GM04504 (cell line): ENCODE measurements at places on chromosomes 5 and 9.
A peak's percentile ranks its signal among the peaks of the same experiment; 100 is the strongest.

DNA sequence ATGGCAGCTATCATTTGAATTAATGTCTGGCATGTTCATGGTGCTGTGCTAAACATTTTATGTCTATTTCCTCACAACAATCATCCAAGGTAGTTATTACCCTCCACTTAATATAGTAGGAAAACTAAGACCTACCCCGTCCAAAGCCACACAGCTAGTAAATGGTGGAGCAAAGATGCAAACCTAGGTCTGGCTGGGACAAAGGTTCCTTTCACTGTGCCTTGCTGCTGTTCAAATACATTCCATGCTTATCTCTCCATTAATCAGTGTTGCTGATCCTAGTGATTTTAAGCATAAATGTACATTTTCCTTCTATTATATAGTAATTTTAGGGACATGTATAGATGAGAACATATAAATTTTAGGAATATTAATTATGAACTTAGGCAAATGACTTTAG, 38.7 kb downstream of the CCDC125 start:
- DNase-seq = no peak

GRCh38 chr5:74098941-74099340, 472.9 kb downstream of the ARHGEF28 start:
- no peak for DNase-seq

DNA sequence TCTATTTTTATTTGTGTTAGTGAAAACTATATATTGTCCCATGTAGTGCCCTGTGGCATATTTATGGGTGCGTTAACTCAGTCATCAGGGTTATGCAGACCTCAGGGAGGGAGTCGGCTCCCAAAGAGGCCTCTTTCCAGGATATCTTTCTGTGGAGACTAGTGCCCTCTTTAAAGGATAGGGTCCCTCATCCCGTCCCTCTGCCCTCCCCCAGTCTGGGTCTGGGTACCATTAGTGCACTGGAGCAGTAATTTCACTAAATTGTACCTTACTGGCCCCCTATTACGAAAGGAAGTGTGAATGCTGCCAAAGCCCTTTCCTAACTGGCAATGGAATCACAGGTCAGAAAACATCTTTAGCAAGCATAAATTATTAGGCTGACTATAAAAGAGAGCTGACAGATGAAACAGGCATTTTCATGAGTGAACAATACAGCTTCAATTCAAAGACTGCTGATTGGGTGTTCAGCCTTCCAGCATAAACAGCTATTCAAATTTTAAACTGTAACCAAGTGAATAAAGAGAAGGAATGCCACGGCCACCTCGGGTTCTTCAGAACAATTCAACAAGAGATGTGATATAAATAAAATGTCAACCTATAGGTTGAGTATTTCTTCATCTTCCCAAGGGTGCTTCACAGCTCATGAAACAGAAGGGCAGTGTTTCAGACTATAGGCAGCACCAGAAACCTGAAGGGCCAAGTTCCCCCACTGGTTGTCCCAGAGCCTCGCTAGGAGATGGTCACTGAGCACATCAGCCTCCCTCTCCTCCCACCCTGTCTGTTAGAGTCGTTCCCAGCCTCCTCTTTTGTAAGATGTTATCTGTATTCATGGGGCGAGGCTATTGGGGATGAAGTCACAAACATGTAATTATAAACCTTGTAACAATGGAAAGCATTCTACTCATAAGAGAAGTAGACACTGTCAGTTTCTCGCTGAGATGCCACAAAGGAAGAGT, 318.7 kb downstream of the TMEM161B start:
- DNase-seq = no peak

DNA sequence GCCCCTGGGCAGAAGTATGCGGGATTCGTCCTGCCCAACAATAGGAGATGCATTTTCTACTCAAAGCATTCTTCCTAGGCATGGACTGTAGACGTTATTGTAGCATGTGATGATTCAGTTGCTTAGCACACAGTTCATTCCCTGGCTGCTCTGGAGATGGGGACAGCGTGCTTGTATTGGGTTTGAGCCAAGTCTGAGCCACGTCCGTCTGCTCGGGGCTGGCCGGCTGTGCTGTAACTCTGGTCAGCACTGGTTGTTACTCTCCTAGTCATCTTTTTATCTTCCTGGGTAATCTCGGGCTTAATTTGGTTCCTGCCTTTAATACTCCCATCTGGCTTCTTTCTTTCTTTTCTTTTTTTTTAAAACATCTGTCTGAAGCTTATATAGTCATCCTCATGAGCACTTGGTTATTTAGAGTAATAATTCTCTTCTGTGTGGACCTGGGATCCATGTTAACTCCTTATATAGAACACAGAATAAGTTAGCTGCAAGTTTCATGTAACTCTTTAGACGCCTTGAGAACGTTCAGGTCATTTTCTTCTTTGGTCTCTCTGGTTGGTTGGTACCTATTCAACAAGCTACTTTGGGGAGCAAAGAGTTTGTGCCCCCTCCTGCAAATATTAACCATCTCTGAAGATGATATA, 118.8 kb upstream of the RPS23 start:
- DNase-seq = peak; percentile 98

DNA sequence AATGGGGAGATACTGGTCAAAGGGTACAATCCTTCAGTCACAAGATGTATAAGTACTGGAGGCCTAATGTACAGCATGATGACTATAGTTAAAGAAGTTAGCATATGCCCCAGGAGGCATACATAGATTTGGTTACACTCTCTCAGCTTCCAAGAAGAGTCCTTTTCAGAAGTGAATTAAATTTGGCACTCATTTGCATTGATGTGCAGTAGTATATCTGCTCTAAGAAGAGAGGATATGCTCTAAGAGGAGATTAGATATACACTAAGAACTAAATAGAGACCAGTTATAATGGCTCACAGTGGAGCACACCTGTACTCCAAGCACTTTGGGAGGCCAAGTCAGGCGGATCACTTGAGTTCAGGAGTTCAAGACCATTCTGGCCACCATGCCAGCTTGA, 139.5 kb upstream of the MINAR2 start:
- DNase-seq = no peak

DNA sequence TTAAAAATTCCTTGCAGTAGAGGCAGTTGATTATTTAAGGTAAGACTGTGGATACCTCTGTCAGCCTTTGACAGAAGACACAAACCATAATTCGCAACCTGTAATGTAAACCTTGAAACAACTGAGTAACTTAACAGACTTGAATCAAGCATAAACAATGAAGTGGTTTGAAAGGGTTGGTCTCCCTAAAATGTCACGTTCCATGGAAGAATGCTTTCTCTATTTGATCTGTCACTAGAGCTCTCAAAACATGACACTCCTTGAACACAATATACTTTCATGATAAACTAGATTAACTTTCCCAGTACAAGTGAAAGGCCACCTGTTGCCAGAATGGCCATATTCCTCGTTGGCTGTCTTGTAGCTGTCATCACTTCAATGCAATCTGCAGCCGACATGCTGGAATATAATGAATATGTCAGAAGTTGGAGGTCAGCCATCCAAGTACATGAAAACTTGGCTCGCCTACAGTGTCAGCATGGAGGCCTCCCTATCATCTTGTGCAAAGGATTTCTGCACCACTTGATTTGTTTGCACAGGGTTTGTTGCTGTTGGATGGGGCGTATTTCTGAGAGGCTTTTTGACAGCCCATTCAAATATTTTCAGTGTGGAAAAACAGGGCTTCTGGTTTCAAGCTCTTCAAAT, 228.0 kb downstream of the TLE4 start:
- no peak for DNase-seq

- no peak for DNase-seq
Measured at GRCh38 chr9:89207026-89207425, 28.4 kb upstream of the SHC3 start.

DNA sequence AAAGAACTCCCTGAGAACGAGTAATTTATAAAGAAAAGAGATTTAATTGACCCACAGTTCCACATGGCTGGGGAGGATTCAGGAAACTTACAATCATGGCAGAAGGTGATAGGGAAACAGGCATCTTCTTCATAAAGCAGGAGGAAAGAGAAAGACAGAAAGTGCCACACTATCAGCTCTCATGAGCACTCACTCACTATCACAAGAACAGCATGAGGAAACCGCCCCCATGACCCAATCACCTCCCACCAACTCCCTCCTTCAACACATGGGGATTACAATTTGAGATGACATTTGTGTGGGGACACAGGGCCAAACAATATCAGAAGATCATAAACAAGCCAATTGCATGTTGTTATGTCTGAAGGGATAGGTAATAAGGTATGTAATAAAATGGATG, 935.9 kb upstream of the COX7C start:
- no peak for DNase-seq

GRCh38 chr9:26723486-26723885, 169.1 kb downstream of the CAAP1 start:
- DNase-seq = no peak

- DNase-seq = no peak
Measured at GRCh38 chr9:21751998-21752397, 50.4 kb upstream of the MTAP start.

- DNase-seq = no peak
Measured at GRCh38 chr9:17695482-17695881, 116.6 kb downstream of the SH3GL2 start.

- DNase-seq = no peak
Measured at GRCh38 chr9:99387431-99387830, 165.3 kb downstream of the SEC61B start.

DNA sequence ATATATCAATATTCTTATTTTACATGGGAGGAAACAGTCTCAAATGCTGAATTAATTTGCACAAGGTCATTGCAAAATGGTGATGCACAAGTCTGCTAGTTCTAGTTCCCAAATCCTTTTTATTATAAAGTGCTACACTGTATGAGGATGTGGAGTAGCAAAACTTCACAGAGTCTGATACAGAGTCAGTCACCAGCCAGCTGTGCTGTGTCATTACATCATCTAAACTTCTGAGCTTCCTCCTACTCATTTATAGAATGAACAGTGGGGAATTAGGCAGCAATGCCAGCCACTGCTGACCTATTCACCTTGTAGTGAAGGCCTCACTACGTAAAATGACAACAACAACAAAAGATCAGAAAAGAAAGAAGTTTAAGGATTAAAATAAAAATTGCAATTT, 357.8 kb downstream of the TMEM167A start:
- no peak for DNase-seq

DNA sequence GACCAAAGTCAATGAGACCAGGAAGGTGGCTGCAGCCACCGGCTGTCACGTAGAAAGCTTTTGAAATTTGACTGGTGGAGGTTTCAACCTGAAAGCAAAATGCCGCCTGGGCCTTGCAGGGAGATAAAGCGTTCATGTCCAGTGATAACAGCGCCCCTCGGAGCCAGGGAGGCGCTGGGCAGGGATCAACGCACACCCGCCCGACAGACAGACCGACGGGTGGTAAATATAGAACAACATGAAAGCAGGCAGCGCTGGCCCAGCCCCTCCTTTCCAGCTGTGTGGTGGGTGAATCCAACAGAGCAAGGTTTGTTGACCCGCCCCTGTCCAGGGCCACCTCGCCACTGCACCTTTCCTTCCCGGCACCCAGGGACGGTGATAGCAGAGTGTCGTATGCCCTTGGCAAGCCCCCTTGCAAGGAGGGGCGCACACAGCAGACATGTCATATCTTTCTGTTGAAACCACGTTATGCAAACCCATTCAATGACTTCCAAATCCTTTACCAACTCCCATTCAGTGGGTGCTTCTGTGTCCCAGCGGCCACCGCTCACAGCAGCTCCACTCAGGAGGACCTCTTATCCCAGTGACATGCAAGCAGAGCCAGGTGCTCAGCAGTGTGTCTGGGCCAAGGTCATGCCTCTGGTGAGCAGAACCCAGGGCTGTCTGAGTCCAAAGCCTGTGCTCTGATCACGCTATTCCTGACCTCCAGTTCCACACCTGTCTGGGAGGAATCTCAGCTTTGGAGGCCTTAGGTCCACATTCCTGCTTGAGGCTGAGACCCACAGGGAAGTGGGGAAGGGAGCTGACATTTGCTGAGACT, 38.7 kb downstream of the NKX2-5 start:
- no peak for DNase-seq

DNA sequence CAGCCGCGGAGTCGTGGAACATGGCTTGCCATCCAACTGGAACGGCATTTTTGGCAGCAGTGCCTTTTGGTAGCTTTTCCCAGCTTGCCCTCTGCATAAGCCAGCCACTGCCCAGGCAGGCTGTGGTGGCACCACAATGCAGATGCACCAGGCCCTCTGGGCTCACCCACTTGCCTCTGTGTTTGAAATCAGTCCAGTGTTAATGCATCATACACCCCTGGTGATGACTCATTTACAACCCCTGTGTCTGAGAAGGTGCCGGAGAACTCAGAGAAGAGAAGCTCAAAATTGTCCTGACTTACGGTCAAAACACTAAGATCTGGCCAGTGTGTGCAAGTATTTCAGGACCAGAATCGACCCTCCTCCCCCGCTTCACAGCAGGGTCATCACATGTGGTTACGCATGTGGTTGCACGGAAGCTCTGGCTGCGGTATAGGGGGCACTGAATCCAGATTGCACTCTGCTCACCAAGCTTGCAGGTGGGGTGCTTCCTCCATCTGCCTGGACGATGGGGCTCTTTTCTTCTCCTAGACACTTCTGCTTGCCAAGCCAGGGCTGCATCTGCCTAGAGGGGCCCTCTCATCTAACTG, 66.5 kb upstream of the SMIM15 start:
- DNase-seq = no peak

DNA sequence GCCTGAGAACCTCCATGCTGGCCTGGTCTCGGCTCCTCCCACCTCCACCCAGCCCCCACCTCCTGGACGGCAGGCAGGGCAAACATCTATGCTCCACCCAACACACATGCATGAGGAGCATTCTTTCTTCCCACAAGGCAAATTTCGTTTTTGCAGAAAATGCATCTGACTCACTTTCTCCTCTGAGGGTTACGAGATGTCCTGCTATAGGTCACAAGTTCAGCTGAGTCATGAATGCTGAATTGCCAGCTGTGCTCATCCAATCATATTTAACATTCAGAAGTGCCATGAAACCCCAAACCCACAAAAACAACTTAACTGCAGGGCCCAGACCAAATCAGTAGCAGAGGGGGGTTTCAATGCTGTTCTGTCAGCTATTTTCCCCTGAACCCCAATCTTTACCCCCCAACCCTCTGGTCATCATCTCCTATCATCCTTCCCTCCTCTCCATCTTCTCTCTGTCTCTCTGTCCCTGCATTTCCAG, 39.0 kb upstream of the OSMR start:
- DNase-seq = peak; percentile 86

DNA sequence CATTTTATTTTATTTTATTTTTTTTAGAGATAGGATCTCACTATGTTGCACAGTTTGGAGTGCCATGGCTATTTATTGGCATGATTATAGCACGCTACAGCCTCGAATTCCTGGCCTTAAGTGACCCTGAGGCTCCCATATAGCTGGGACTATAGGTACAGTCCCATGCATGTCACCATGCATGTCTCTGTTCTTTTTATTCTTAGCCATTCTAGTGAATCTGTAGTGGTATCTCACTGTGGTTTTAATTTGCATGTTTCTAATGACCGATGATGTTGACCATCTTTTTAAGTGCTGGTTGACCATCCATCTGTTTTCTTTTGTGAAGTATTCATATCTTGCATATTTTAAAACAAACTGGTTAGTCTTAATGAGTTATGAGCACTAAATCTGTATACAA, 76.1 kb downstream of the SLC44A1 start:
- no peak for DNase-seq
